ENCODE measurements at places on chromosomes 16 and 17. TPM values are rescaled to one million over a fixed set of nuclear protein-coding genes. Genes with fewer than 3 reads are reported as not detected.

DNA sequence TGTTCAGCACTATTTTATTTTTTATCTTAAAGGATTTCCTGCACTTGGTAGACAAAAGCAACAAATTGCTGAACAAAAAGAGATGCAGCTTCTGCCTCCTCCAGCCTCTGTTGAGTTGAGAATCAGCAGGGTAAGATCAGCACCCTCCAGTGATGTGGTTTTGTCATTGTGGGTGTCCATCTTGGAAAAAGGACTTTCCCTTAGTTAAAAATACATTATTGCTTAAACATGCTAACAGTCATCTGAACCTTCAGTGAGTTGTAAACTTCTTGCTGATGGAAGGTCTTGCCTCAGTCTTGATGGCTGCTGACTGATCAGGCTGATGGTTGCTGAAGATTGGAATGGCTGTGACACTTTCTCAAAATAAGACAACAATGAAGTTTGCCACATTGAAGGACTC is 101.2 kb downstream of the PHKB start:
- DNase-seq, result no peak

DNA sequence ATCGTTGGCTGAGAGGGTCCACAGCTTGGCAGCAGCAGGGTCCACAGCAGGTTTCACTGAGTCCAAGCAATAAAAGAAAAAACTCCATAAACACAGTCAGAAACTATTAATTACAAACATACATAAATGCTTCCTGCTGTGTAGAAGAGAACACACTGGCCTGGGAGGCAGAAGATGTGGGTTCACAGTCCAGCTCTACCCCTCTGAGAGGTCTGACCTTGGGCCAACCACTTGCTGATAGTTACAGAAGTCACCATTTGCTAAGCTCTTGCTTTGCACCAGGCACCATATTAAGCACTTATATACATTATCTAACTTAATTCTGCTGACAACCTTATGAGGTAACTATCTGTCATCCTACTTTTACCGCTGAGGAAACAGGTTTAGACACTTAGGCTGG is 14.7 kb downstream of the CIAPIN1 start:
- DNase-seq, result no peak

GRCh38 chr17:39872751-39873150 is 4.7 kb downstream of the ZPBP2 start:
- peak; percentile 29 for DNase-seq

DNA sequence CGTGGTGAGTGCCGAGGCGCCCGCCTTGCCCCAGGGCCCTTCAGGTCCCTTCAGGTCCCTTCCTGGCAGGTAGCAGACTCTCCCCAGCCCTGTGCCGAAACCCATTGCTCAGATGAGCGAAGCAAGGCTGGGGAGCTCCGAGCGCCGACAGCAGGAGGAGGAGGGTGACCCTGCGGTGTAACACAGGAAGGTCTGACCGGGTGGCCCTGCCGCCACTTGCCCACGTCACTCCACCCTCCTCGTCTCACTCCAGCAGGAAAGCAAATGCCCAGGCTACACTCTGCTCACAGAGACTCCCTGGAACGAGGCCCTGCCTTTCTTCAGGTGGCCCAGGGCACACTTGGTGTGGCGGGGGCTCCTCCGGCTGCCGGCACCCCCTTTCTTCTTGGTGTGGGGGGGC is 57.2 kb downstream of the ACTG1 start:
- no peak for DNase-seq

GRCh38 chr17:55664287-55664686 is 58.4 kb downstream of the TMEM100 start:
- DNase-seq, result no peak

GRCh38 chr16:2904100-2904921 is 7.4 kb upstream of the FLYWCH1 start:
- peak; percentile 85 for DNase-seq

- no peak for DNase-seq
These were observed 178.7 kb downstream of the KATNIP start for GRCh38 chr16:27728691-27729090.

DNA sequence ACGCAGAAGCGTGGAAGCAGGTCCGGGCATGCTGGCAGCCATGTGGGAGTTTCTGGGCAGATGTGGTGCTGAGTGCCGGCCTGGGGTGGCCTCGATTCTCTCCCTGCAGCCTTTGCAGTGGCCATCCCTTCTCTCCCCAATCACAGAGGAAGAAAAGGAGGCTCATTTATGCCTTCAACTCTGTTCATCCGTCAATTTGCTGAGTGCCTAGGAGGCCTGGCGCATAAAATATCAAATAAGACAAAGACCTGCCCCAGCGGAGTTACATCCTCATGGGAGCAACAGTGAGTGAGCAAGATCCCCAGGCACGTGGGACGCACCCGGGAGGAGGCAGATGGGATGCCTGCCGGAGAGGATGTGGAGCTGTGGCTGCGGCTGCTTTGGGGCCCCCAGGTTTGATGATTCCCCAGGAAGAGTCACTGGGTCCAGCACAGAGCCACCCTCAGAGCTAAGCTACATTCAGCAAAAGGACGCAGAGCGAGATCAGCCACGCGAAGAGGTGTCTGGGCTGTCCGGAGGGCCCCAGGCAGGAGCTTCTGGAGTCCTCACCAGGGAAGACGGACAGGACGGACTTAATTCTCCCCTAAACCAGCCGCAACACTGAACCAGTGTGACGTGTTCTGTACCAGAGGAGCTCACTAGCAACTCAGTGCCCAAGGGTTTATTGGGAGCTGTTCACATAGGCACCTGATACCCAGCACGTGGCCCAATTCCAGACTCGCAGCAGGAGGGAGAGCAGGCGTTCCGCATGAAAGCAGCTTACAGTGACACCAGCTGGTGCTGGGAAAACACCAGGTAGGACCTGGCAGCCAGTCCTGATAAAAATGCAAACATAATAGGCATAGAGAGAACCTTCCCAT is 11.3 kb downstream of the CA5A start:
- DNase-seq, result peak; percentile 28

GRCh38 chr16:23374721-23375510 is 72.8 kb downstream of the SCNN1B start:
- DNase-seq, result peak; percentile 43

GRCh38 chr17:47851764-47852112 is 775 bp upstream of the SP6 start:
- no peak for DNase-seq

DNA sequence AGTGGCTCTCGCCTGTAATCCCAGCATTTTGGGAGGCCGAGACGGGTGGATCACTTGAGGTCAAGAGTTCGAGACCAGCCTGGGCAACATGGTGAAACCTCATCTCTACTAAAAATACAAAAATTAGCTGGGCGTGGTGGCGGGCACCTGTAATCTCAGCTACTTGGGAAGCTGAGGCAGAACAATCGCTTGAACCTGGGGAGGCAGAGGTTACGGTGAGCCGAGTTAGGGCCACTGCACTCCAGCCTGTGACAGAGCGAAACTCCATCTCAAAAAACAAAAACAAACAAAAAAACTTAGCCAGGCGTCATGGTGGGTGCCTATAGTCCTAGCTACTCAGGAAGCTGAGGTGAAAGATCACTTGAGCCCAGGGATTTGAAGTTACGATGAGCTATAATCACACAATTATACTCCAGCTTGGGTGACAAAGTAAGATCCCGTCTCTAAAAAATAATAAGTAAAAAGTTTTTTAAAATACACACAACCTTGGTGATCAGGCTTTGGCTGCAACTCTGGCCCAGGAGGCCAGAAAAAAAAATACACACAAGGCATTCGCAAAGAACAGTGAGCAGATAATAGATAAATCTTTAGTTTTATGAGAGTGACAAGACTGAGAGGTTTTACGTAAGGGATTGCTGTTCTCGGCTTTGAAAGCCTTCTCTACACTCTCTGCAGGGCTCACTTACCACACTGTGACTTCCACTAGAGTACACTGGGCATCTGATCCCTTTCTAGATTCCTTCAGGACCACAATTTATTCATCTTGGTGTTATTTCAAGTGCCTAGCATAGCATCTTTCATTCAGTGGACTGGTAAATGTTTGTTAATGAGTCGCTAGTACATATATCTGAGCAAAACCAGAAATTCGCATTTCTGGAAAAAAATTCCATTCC is 5.9 kb downstream of the GSPT1 start:
- DNase-seq, result no peak

DNA sequence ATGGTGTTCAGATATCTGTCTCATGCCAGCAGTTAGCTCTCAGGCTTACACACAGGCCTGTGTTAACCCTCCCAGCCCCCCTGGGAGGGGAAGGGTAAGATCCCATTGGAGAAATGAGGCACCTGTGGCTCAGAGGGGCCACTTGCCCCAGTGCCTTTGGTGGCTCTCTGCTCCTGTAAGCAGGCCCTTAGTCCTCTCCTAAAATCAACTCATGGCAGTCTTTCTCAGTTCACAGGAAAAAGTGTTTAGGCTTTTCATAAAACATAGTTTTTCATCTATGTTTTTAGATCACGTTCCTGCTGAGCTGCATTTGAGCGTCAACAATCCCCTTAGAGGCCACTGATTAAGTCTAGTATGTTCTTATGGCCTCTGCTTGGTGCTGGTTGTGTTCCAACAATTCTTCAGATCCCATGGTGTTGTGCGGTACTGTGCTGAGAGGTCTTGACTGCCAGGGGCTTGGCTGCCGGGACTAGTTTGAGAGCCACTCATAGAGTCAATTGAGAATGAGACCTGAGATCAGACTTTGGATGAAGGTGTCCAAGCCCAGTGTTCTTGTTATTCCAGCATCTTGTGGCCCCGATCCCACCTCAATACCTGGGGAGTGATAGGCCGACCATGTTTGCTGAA is 10.6 kb downstream of the TAOK2 start:
- DNase-seq, result no peak

GRCh38 chr17:80612997-80613731 is 68.5 kb downstream of the RPTOR start:
- no peak for DNase-seq

DNA sequence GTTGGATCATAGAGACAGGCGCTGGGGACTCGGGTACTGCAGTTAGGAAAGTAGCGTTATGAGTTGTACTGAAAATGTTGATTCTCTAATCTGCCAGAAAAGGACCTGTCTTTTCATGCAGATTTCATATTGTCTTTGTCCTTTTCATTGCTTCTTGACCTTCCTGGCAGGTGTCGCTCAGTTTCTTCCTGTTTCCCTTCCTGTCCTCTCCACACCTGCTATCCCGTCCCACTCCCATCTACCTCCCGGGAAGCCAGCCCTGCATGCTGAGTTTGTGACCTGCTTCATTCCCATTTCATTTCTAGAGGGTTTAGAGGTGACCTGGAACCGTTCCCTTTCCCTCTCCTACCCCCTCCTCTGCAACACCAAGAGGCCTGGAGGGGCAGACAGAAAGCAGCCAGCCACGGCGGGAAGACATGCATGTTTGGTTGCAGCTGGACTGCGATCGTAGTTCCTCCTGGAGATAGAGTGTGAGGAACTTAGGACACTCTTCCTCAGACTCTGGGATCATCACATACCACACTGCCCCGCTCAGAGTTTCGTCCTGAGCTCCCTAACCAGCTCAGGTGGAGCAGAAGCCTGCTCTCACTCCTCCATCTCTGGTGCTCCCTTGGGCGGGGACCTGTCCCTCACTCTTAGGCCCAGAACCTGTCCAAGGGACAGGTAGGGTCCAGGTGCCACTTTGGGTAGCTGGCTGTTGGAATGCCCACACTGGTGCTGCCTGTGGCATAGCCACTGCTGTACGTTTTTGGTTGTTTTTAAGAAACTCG is 23.9 kb upstream of the ARHGAP23 start:
- no peak for DNase-seq

- DNase-seq, result no peak
These were observed 18.8 kb upstream of the LASP1NB start for GRCh38 chr17:38906460-38907228.

DNA sequence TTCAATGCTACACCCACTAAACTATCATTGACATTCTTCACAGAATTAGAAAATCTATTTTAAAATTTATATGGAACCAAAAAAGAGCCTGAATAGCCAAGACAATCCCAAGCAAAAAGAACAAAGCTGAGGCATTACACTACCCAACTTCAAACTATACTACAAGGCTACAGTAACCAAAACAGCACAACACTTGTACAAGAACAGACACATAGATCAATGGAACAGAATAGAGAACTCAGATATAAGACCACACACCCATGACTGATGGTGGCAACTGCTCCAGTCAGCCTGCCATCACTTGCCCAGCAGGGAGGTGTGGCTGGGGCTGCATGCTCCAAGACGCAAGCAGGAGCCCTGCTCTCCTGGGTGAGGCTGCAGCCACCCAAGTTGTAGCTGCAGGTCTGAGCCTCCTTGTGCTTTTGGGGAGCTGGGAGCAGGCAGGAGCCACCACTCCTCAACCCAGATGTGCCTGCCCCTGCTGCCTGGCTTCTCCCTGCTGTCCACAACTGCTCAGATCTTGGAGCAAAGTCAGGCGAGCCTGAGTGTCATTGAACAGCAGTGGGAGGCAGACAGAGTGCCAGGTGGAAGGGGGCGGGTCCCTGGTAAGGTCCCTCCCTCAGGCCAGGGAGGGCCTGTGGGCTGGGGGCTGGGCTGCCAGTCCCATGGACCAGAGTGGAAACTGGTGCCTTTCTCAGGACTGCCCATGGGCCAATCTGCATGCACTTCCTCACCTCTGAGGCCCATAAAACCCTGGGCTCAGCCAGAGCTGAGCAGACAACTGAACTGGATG is 24.7 kb downstream of the SSH2 start:
- DNase-seq, result no peak

DNA sequence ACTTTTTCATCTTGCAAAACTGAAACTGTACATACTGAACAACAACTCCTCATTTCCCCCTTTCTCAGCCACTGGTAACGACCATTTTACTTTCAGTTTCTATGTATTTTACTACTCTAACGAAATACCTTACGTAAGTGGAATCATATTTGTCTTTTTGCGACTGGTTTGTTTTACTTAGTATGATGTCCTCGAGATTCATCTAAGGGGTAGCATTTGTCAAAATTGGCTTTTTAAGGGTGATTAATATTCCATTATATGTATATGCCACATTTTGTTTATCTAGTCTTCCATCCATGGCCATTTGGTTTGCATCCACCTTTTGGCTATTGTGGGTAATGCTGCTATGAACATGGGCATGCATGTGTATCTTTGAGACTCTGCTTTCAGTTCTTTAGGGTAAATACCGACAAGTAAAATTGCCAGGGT is 10.4 kb downstream of the KPNB1 start:
- DNase-seq, result no peak

The IRF8 gene
- total RNA-seq, result 0.23 TPM

The TBC1D3I gene
- 0.10 TPM for total RNA-seq

Measured in HT-29 (cell line).